ENCODE measurements at places on chromosomes 7 and 10. TPM values are rescaled to one million over a fixed set of nuclear protein-coding genes. Genes with fewer than 3 reads are reported as not detected.

ATG9B gene
- total RNA-seq, result 12.3 TPM

DNA sequence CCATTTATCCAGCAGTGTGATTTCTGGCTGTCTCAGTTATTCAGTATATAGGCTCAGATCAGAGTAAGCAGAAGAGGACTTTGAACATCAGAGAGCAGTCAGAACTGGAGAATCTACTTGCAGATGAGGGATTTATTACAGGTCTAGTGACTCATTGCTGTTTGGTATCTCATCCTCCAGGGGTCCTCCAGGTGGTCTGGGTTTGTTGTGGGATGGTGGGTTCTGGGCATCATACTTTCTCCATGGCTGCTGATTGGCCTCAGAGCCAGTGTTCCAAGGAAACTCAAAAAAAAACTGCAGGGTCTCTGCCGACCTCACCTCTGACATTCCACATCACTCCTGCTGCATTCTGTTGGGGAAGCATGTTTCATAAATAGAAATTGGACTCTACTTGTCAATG lies 214.8 kb downstream of the CNTNAP2 start:
- H3K27ac ChIP-seq, result no peak overlapping the region
- H3K36me3 ChIP-seq, result no peaks in the 10 kb centered on the region
- no peak overlapping the region for H3K4me3 ChIP-seq
- DNase-seq, result no peak

AQP1 gene
- 0.10 TPM for total RNA-seq

TAS2R41 gene
- not detected for total RNA-seq

STRIP2 gene
- total RNA-seq, result 7.9 TPM

PLAC9 gene
- total RNA-seq, result not detected

DNA sequence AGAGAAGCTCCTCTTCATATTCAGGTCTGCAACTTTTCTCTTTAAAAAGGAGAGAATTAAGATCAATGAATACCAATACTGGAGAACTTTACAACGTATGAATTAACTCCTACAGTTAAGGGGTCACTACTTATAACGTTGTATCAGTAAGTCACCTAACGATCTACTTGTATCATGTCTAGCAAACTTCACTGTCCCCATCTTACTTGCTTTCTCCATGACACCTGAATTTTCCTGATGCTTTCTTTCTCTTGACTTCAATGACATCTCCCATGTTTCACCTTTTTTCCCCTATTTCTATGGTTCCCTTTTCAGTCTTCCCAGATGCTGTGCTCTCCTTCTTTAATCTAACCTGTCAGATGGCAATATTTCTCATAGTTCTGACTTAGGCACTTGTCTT lies 19.6 kb downstream of the NAMPT start:
- no peaks in the 10 kb centered on the region for H3K27me3 ChIP-seq
- DNase-seq, result no peak
- peaks cover 38% of the 10 kb centered on the region for H3K4me1 ChIP-seq
- H3K4me3 ChIP-seq, result no peak overlapping the region

GRCh38 chr10:98621630-98622029 lies 174.9 kb upstream of the HPS1 start:
- H3K27ac ChIP-seq, result no peak overlapping the region
- peaks cover 4% of the 10 kb centered on the region for H3K27me3 ChIP-seq
- no peak for DNase-seq
- no peaks in the 10 kb centered on the region for H3K4me1 ChIP-seq
- H3K4me3 ChIP-seq, result no peak overlapping the region

GRCh38 chr10:63409465-63410027 lies 56.2 kb downstream of the JMJD1C start:
- H3K4me3 ChIP-seq, result no peak overlapping the region
- no peaks in the 10 kb centered on the region for H3K27me3 ChIP-seq
- H3K36me3 ChIP-seq, result peaks cover 6% of the 10 kb centered on the region
- peaks cover 23% of the 10 kb centered on the region for H3K4me1 ChIP-seq

GRCh38 chr7:51080216-51080615 lies 236.4 kb downstream of the COBL start:
- no peaks in the 10 kb centered on the region for H3K36me3 ChIP-seq
- H3K27ac ChIP-seq, result no peak overlapping the region
- no peak overlapping the region for H3K4me3 ChIP-seq
- DNase-seq, result no peak
- H3K27me3 ChIP-seq, result no peaks in the 10 kb centered on the region

DNA sequence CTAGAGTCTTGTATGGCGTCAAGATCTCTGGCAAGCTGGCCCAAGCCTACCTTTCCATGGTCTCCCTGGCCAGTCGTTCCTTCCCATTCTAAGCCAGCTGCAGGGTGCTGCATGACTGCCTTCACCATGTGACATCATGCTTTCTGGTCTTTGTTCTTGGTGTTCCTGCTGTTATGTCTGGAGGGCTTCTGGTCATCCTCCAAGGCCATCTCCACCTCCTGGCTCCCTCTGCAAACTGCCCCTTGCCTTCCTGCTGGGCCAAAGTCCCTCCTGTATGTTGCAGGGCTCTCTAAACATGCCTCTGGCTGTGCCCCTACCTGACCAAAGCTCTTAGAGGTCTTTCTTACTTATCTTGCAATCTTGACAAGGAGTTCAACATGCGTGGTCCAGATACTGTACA lies 44.4 kb upstream of the SHH start:
- H3K36me3 ChIP-seq, result no peaks in the 10 kb centered on the region
- no peak overlapping the region for H3K4me3 ChIP-seq
- no peak for DNase-seq
- peaks cover 11% of the 10 kb centered on the region for H3K27me3 ChIP-seq
- H3K4me1 ChIP-seq, result no peaks in the 10 kb centered on the region
- H3K27ac ChIP-seq, result no peak overlapping the region

DNA sequence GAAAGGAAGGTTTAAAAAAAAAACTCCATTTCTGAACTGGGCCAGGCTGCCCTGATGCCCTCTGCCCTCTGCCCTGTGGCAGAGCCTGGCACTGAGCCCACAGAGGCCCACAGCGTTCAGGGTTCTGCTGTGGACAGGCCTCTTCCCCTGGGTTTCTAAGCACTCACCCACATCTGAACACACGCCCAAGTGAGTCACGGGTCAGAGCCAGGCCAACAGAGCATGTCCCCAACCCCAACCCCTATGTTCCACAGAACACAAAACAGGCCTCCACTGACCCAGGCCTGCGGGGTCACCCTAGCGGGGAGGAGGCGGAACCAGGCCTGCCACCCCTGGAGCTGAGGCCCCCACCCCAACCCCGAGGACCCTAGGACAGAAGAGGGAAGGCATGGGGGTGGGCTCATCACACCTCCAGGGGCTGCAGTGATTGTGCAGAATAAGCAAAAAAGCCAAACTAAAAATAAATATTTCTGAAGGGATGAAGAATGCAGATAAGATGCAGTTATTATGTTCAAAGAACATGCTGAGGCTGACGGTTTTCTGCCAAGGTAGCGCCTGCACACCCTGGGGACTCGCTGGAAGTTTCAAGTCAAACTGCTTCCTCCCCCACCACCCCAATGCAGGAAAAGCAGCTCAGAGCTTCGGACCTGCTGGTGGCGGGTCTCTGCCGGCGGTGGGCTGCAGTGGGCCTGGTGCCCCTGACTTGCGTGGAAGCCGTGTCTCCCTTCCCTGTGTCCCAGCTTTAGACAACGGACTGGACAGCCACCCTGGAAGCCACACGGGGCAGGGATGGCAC lies 5.4 kb downstream of the WDR86 start:
- no peak for DNase-seq
- peaks cover 5% of the 10 kb centered on the region for H3K4me1 ChIP-seq
- no peak overlapping the region for H3K27ac ChIP-seq
- H3K36me3 ChIP-seq, result no peaks in the 10 kb centered on the region
- peaks cover 12% of the 10 kb centered on the region for H3K27me3 ChIP-seq
- no peak overlapping the region for H3K4me3 ChIP-seq

GRCh38 chr10:2262333-2262732 lies 525.0 kb upstream of the ADARB2 start:
- no peaks in the 10 kb centered on the region for H3K4me1 ChIP-seq
- H3K27ac ChIP-seq, result no peak overlapping the region
- H3K36me3 ChIP-seq, result no peaks in the 10 kb centered on the region
- DNase-seq, result no peak
- no peaks in the 10 kb centered on the region for H3K27me3 ChIP-seq

GRCh38 chr7:138402749-138403148 lies 57.3 kb upstream of the TRIM24 start:
- no peak overlapping the region for H3K4me3 ChIP-seq
- H3K36me3 ChIP-seq, result no peaks in the 10 kb centered on the region
- H3K27ac ChIP-seq, result no peak overlapping the region
- H3K27me3 ChIP-seq, result no peaks in the 10 kb centered on the region
- no peak for DNase-seq

DNA sequence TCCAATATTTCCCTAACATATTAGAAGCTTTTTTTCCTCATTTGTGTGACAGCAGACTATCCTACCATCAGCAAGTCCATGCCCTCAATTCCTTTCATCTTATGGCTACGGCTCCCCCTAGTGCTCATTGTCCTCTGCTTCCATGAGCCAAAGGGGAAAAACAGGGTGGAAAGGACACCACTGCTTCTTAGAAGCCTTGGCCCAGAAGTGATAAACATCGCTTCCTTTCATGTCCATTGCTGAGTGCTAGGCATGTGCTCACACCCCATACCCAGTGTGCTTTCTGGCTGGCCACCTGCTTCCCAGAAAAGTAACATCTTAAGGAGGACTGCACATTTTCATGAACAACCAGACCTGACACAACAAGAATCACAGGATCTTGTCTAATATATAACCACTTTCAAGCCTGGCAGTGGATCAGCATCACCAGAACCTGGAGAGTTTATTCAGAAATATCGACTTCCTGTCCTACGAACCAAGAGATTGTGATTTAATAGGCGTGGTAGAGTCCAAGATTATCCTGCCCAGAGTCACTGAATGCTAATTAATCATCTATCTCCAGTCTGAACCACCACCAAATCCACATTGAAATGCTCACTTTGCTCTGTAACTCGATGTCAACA lies 650.5 kb upstream of the SORCS1 start:
- no peak overlapping the region for H3K4me3 ChIP-seq
- no peak for DNase-seq
- H3K36me3 ChIP-seq, result no peaks in the 10 kb centered on the region
- H3K27me3 ChIP-seq, result no peaks in the 10 kb centered on the region
- no peaks in the 10 kb centered on the region for H3K4me1 ChIP-seq

- H3K27me3 ChIP-seq, result peaks cover 78% of the 10 kb centered on the region
- peak; percentile 9 for DNase-seq
- no peaks in the 10 kb centered on the region for H3K36me3 ChIP-seq
- H3K4me1 ChIP-seq, result peaks cover 9% of the 10 kb centered on the region
Measured at GRCh38 chr7:120856621-120857352, 1.2 kb downstream of the TSPAN12 start.

- no peaks in the 10 kb centered on the region for H3K4me1 ChIP-seq
- no peak overlapping the region for H3K27ac ChIP-seq
- no peak for DNase-seq
- no peaks in the 10 kb centered on the region for H3K27me3 ChIP-seq
- no peaks in the 10 kb centered on the region for H3K36me3 ChIP-seq
Measured at GRCh38 chr10:57338823-57339558, 928.7 kb downstream of the IPMK start.

DNA sequence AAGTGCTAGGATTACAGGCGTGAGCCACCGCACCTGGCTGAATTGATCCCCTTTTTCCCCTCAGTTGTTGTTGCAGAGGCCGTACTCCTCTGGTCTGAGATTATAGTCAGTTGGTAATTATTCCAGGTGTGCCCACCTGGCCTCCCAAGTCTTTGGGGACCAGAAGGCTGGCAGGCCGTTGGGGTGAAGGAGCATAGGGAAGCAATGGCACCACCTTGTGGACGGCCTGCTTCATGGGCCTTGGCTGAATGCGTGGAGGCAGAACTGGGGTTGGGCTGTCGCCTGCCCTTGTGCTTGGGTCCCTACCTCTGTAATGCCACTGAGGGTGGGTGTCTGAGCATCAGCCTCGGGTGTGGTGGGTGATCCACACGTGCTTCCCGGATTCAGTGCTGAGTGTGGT lies 125.7 kb downstream of the RGS10 start:
- no peaks in the 10 kb centered on the region for H3K27me3 ChIP-seq
- no peak overlapping the region for H3K27ac ChIP-seq
- no peak overlapping the region for H3K4me3 ChIP-seq
- no peaks in the 10 kb centered on the region for H3K36me3 ChIP-seq
- peak; percentile 67 for DNase-seq
- no peaks in the 10 kb centered on the region for H3K4me1 ChIP-seq

SOSTDC1 gene
- total RNA-seq, result not detected

GRCh38 chr7:110881721-110882120 lies 209.2 kb upstream of the LRRN3 start:
- peaks cover 2% of the 10 kb centered on the region for H3K4me1 ChIP-seq
- H3K27ac ChIP-seq, result no peak overlapping the region
- H3K36me3 ChIP-seq, result no peaks in the 10 kb centered on the region
- DNase-seq, result no peak
- no peaks in the 10 kb centered on the region for H3K27me3 ChIP-seq

DNA sequence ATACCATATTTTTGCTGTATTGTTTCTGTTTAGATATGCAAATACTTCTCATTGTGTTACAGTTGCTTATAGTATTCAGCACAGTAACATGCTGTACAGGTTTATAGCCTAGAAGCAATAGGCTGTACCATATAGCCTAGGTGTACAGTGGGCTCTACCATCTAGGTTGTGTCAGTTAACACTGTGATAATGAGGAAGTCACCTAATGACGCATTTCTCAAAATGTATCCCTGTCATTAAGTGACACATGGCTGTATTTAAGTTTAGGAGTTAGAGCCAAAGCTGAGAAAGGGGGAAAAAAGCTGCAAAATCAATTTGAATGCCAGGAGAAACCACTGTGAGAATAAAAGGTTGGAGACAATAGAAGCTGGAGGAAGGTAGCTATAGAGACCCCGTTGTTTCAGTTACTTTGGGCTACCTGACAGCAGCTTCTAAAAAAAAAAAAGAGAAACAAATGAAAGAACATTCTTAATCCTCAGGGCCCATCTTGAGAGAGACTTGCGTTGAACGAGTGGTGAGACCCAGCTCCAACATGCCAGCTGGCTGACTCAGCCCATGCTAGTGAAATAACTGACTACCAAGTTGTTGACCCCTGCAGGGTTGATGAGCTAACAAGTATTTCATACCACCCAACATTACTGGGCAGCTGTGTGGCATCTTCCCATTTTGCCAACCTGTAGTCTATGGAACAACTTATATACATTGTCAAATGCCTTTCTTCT lies 8.7 kb downstream of the STARD3NL start:
- peaks cover 49% of the 10 kb centered on the region for H3K4me1 ChIP-seq
- DNase-seq, result no peak
- peaks cover 26% of the 10 kb centered on the region for H3K36me3 ChIP-seq
- H3K4me3 ChIP-seq, result no peak overlapping the region

CLDN3 gene
- total RNA-seq, result not detected

GRCh38 chr7:158741294-158741666 lies 36.7 kb upstream of the NCAPG2 start:
- H3K36me3 ChIP-seq, result peaks cover 6% of the 10 kb centered on the region
- H3K27ac ChIP-seq, result no peak overlapping the region
- DNase-seq, result no peak
- H3K4me1 ChIP-seq, result no peaks in the 10 kb centered on the region
- no peaks in the 10 kb centered on the region for H3K27me3 ChIP-seq

- no peaks in the 10 kb centered on the region for H3K27me3 ChIP-seq
- peak overlapping the region; percentile 52 for H3K4me3 ChIP-seq
- H3K36me3 ChIP-seq, result no peaks in the 10 kb centered on the region
- DNase-seq, result peak; percentile 38
Measured at GRCh38 chr10:329361-330099, 194.3 kb downstream of the ZMYND11 start.

- no peaks in the 10 kb centered on the region for H3K27me3 ChIP-seq
- no peak overlapping the region for H3K27ac ChIP-seq
- no peaks in the 10 kb centered on the region for H3K4me1 ChIP-seq
- H3K4me3 ChIP-seq, result no peak overlapping the region
- no peak for DNase-seq
Measured at GRCh38 chr7:87779806-87780205, 96.4 kb downstream of the SLC25A40 start.

- no peak overlapping the region for H3K27ac ChIP-seq
- no peak overlapping the region for H3K4me3 ChIP-seq
- no peaks in the 10 kb centered on the region for H3K27me3 ChIP-seq
Measured at GRCh38 chr7:151693140-151693539, 173.4 kb upstream of the RHEB start.

LRRC4 gene
- not detected for total RNA-seq

Measured in activated naive CD8-positive, alpha-beta T cell treated with anti-CD3 and anti-CD28 coated beads for 36 hours (primary cell).